ENCODE measurements at places on chromosomes 2 and 18.

GRCh38 chr18:77181950-77182707 lies 49.5 kb upstream of the MBP start:
- DNase-seq = no peak

GRCh38 chr2:19648583-19648982 lies 253.2 kb downstream of the TTC32 start:
- DNase-seq = no peak

GRCh38 chr2:232416521-232417470 lies 10.2 kb downstream of the ALPG start:
- DNase-seq = no peak

- DNase-seq = no peak
Observed at GRCh38 chr18:29181151-29181901, 1004.4 kb upstream of the CDH2 start.

DNA sequence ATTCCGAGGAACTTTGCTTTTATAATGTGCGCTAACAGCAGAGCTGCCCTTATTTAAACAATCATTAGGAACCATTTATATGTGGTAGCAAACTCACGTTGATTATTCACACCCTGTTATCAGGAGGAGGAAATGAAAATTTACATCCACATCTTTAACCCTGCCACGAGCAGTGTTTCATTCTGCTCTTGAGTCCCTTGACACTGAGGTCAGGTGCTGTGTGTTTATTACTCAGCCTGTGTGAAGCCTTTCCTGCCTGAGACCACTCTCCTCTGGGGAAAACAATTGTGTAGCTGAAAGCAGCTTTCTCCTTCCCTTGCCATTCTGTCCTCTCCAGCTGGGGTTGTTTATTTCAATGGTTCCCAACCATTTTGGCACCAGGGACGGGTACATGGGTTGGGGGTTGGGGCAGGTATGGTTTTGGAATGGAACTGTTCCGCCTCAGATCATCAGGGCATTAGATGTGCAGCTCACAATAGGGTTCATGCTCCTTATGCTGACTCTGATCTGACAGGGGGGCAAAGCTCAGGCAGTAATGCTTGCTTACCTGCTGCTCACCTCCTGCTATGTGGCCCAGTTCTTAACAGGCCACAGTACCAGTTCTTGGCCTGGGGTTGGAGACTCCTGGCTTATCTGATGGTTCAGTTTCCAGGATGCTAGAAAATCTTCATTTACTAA lies 651.1 kb downstream of the TDRD15 start:
- no peak for DNase-seq

DNA sequence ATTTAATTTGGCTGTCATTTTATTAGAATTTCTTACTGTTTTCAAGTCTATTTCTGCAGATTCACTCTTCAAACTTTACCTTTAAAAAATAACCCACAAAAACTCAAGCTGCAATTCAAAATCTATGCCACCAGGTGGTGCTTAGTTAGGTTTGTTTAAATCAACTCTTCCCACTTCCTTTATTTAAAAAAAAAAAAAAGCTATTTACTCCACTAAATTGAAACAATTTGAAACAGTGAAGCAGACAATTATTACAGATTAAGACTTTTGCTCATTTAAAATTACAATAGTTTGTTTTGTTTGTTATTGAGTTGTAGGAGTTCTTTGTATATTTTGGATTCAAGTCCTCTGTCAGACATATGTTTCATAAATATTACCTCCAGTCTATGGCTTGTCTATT lies 300.0 kb downstream of the PDE11A start:
- no peak for DNase-seq
